GM23248 (cell line): ENCODE measurements at places on chromosomes 16 and 17. TPM values are rescaled to one million over a fixed set of nuclear protein-coding genes. Genes with fewer than 3 reads are reported as not detected.

GRCh38 chr17:43758497-43759174, at the start of gene SOST:
SOST (minus strand) TSS chr17:43758791; CDS start chr17:43758741, 50 bp downstream.
- no peak for DNase-seq

STXBP4 gene
- 4.6 and 5.9 TPM in 2 replicates for total RNA-seq

- peak; percentile 15 for DNase-seq
Measured at GRCh38 chr17:28406473-28406814, 432 bp upstream of the SLC46A1 start.

DNA sequence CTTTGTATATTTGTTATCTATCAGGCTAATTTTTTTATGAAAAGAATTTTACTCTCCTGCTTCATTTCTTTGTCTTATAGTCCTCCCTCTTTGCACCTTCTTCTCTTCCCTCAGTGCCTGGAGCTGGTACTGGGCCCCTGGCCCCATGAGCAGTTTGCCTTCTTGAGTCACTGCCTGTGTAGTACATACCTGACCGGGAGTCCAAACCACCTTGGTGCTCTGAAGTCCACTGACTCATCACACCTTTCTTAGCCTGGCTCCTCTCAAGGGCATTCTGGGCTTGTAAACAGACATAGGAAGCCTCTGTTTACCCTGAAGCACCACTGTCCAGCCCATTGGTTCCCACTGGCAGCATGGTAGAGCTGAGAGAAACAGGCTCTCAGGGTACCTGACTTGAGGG, 11.0 kb upstream of the TACO1 start:
- no peak for DNase-seq

DNA sequence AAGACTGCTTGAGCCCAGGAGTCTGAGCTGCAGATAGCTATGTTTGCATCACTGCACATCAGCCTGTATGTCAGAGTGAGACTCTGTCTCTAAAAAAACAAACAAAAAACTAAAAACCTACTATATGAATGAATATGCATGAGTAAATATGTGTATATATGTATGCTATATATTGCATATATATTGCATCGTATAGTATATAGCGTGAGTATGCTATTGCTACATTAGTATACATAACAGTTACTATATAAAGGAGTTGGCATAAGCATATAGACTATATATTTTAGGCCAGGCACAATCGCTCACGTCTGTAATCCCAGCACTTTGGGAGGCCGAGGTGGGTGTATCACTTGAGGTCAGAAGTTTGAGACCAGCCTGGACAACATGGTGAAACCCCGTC, 16.1 kb downstream of the DDX42 start:
- DNase-seq: no peak

GRCh38 chr16:75402159-75402820, 31.0 kb downstream of the CFDP1 start:
- peak; percentile 89 for DNase-seq

KIFC3 gene
- 50.0 and 65.3 TPM in 2 replicates for total RNA-seq

FOXN1 gene
- total RNA-seq: not detected in 2 replicates

GRCh38 chr17:57783338-57783742, 38.2 kb upstream of the CCDC182 start:
- peak; percentile 52 for DNase-seq

DNA sequence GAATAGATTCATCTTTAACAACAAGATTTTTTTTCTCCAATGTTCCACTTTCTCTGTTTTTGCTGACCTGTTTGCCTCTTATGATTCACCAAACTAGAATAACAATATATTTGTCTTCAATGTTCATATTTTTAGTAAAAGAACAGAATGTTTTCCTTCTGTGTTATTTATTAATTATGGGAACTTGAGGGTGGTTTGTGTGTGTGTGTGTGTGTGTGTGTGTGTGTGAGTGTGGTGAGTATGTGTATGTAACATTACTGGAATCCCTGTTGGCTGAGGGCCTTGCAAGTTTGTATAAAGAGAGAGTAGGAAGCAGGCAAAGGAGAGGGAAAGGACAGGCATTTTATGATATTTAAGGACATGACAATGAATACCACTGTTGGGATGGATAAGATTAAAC, 13.8 kb downstream of the STXBP4 start:
- peak; percentile 19 for DNase-seq

GRCh38 chr17:15340966-15341365, 431 bp downstream of the TEKT3 start:
- no peak for DNase-seq

DNA sequence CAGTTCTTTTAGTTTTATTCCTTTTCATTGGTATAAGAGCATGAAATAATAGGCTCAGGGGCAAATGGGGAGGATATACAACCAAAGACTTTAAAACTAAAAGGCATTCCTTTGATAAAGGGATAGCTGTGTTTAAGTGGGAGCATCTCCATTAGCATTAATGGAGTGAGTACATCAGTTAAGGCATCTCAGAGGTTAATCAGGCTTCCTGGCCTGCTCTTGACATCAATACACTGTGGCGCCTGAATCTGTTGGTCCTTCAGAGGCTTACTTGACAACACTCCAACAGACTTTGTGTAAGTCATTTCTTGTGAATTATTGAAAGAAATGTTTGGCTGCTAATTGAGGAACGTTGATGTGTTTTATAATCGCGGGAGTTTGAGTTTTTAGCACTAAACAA, 230.7 kb downstream of the BCAS3 start:
- no peak for DNase-seq

GRCh38 chr17:37221865-37222264, 153.9 kb upstream of the C17orf78 start:
- no peak for DNase-seq

GRCh38 chr17:30433514-30433913, 43.7 kb upstream of the GOSR1 start:
- peak; percentile 93 for DNase-seq

CLEC18B gene
- 0.22 TPM in 1 of 2 replicates, not detected in the other for total RNA-seq

DNA sequence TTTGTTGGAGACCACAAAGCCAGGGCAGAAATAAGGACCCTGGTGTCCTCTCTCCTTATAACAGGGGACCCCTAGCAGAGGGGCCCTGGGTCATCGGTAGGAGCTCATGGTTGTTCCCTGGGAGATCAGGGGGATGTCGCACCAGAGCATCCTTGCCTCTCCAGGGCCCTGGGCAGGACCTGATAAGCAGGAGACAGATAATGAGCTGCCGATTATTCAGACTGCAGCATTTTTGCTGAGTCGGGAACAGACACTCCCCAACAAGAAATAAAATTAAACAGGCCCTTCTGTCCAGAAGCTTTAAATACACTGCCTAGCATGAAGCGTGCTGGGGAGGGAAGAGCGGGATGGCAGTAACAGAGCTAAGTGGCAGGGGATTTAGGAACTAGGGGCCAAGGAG, 15.4 kb upstream of the GFAP start:
- DNase-seq: no peak

DNA sequence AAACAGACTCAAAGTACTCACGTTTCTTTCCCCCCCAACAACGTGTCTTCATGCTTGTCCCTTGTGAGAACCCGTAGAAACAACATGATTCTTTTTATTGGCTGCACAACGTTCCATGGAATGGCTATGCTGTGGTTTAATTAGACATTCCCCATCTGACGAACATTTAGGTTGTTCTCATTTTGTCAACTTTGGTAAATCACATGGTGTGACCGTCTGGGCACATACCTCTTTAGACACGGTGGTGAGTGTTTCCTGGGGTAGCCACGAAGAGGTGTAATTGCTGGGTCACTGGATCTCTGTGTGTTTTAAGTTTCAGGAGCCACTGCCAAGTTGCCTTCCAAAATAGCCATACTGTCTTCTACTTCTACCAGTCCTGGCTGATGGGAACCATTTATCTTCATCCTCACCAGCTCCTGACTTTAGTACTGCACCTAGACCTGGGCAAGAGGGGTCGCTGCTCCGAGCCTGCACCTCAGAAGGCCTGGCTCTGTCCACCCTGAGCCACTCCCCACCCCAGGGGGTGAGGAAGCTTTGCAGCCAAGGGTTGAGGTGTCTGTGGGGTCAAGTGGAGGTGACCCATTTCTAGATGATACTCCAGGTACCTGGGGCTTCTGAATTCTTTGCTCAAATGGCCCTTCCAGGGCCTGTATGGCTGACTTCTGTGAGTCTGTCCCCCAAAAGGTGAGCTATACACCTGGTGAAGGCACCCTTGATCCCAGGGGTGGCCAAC, 84.7 kb downstream of the IRX5 start:
- no peak for DNase-seq

DNA sequence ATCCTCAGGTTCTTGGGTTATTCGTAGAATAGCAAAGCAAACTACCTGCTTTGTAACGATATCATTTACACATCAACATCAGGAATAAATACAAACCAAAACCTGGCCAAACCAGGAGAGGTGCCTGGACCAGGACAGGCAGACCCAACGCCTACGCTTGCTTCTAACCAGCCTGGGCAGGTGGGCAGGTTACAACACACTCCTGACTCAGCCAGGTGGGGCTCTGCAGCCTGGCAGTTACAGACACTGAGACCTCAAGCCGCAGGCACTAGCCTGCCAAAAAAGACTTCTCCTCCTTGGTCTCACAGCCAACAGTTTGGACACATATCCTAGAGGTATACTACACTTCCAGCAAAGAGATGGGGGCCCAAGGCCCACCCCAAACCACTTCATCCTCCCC, 14.0 kb downstream of the ANKRD11 start:
- no peak for DNase-seq

DNA sequence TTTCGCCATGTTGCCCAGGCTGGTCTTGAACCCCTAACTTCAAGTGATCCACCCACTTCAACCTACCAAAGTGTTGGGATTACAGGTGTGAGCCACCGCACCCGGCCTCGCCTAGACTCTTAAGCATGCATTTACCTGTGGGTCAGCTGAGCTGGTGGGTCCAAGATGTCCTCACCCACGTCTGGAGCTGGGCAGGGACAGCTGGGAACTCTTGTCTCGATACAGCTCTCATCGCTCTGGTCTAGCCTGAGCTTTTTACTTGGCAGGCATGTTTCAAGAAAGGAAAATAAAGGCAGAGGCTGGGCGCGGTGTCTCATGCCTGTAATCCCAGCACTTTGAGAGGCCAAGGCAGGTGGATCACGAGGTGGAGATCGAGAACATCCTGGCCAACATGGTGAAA, 56.9 kb upstream of the PHOSPHO1 start:
- no peak for DNase-seq

DNA sequence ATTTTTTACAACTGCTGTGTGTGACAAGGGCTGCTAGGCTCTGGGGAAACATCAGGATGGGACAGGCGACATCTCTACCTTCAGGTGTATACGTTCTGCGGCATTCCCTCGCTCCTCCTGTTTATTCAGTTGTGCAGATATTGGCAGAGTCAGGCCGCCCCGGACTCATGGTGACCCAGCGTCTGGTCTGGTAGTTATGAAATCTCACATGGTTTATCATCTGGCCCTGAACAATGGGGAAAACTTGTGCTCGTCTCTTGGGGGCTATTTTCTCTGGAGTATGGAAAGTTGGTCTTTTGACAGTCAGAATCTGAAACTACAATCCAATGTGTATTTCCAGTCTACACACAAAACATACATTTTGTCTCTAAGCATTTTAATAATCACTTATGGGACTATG, 3.3 kb downstream of the MARCHF10 start:
- peak; percentile 80 for DNase-seq

DNA sequence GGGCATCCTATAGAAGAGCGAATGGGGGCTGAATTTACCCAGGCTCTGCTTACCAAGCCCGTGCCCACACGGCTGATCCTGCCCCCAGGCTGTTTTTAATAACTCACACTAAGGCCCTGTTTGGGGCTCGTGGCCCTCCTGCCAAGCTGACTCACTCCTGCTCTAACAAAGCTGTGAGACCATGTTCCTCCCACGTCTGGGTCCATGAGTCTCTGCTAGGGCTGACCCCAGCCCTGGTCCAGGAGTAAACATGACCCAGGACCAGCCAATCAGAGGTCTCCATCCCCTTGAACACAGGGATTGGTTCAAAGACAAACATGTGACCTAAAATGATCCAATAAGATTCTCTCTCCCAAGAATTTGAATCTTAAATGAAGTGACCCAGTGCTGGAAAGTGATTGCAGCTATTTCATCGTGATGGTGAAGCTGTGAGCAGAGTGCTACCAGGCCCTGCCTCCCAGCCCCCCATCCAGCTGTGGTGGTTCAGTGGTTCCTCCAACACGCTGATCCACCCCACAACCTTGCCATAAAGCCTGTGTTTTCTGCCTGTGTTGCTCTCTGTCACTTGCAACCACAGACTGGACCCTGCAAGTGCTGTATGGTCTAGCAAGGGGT, 57.2 kb downstream of the C16orf82 start:
- DNase-seq: peak; percentile 15
